ENCODE measurements at places on chromosomes 12 and 14.

- DNase-seq, result no peak
These were observed 91.0 kb upstream of the MON2 start for GRCh38 chr12:62375603-62376002.

DNA sequence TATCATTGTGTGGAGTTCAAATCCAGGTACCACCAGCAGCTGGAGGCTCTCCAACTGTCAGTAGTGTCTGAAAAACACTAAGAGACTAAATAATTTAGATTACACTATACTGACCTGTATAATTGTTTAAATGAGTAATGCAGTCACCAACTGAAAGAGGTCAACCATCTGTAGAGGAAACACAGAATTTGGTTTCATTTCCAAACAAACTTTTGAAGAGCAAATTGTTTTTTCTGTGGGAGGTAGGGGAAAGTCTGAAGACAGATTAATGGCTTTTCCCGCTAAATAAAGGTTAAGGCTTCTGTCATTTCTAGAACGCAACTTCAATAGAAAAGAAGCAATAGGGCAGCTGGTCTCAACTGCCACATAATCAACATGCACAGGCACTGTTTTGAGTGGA, 462.6 kb downstream of the PRKD1 start:
- no peak for DNase-seq

GRCh38 chr12:13238204-13238603, 41.7 kb downstream of the EMP1 start:
- no peak for DNase-seq

- DNase-seq, result peak; percentile 91
These were observed 131.8 kb upstream of the EEA1 start for GRCh38 chr12:93060666-93061472.

DNA sequence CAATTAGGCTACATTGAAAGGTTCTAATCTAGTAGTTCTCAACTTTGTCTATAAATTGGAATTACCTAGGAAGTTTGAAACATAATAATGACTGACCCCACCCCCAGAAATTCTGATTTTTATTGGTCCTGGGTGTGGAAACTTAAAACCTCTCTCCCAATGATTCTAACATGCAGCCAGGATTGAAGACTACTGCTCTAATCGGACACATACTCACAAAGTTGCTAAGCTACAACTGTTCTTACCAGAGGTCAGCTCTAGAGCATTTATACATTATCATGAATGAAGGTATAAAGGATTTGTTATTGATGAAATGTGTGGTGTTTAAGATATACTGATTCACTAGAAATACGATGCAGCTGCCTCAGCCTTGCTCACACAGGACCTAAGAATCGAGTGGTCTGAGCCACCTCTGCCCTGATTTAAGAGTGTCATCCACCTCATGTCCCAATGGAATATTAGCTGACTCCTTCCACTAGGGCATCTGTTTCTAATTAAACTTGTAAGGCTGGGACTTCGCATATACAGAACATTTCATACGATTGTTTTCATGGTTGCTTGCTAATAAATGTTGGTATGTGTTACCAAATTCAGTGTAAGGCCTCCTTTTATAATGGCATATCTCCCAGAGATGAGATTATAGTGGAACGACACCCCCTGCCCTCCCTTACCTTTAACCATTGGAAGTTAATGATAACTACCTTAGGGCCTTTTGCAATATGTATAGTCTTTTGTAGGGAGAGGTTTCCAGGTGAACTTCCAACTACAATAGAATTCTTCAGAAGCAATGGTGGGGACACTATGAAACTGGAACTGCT, 410.8 kb upstream of the PDE3A start:
- no peak for DNase-seq

- DNase-seq, result no peak
These were observed 907 bp upstream of the LRIG3 start for GRCh38 chr12:58920961-58921861.

DNA sequence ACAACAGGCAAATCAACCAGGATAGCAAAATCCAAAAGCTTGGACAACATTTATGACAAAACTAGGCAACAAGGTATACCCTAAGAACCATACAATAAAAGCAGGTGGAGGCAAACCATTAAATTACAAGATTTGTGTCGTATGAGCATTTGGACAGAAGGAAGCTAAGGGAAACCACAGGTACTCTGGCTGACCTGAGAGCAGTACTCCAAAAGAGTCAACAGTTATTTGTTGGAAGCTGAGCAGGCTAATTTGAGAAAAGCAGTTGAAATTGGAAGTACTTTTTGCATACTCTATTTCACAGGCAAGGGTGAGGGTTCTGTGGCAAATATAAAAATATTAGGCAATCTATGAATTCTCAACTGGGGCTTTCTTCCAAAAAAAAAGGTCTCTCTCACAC, 178.6 kb downstream of the PLCZ1 start:
- no peak for DNase-seq

DNA sequence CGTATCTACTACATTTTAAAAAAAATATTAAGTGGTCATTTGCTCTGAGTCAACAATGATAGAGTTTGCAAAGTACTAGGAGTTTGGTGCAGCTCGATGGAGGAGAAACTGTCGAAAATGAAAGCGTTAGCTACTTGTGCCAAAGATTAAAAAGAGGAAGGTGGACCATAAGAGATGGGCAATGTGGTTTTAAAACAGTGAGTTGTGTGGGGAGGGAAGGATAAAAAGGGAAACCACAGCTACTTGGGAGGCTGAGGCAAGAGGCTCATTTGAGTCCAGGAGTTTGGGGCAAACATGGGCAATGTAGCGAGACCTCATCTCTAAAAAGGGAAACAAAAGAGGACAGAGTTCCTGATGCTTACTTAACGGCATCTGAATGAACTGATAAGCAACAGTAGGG, 18.2 kb upstream of the STRAP start:
- DNase-seq, result no peak
